Neuronal stem cell (in vitro differentiated cells): ENCODE measurements at places on chromosomes 11 and 22.

GRCh38 chr11:105045676-105046296 is 651 bp upstream of the CARD16 start:
- no peak for DNase-seq

DNA sequence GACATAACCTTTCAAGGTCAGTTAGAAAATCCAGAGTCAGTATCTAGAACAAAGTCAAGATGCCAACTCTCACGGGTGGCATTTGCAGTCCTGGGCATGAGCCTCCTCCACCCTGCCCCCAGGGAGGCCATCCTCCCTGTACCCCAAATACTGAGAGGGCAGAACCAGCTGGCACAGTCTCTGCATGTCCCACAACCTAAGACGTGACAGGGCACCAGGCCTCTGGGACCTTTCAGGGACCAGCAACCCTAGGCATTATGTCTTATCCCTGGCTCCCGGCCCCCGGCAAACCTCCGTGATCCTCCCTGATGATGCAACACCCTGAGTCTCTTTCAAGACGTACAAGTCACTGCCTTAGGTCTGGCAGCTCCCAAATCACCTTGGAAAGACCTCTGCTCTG is 2.0 kb downstream of the MB start:
- no peak for DNase-seq

- DNase-seq, result no peak
Measured at GRCh38 chr11:55854704-55855103, 16.2 kb downstream of the OR5D16 start.

DNA sequence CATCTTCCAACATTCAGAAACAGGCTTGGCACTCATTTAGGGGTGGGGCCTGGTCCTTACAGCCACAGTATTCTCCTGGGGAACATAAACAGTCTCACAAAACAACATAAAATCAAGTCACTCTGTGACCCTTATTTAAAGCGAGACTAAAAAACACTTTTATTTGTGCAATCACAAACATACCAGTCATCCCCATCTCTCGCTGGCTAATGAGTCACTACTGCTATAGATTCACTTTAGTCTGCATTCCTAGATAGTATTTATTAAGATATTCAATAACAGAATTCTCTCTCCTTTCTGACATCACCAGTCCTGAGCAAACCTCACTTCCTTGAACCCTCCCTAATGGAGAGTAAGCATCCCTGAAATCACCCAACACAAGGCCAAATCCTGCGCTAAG is 68.0 kb downstream of the ZBTB44 start:
- DNase-seq, result no peak

DNA sequence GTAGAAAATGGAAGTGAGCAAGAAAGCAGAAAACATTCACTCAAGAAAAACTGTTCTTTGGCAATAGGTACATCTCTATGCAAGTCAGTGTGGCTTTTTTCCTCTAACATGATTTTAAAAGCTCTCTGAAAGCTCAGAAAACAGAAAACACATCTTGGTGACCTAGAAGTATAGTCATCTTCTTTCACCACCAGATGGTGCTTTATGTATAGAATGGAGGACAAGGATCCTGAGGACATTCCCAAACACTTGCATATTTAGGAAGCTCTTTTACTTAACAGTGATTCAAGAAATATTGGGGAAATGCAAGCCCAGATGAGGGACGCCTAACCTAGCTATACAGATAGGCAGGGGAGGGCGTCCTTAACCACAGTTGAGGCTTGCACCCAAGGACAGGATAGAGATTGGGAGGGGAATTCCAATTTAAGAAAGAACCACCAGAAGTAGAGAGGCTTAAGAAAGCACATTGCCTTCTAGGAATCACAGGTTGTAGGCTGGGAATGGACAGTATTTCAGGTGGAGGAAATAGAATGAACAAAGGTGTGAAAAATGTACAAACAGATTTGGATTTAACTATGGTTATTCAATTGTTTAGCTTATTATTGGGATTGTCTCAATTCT is 13.8 kb upstream of the CCDC81 start:
- DNase-seq, result no peak

DNA sequence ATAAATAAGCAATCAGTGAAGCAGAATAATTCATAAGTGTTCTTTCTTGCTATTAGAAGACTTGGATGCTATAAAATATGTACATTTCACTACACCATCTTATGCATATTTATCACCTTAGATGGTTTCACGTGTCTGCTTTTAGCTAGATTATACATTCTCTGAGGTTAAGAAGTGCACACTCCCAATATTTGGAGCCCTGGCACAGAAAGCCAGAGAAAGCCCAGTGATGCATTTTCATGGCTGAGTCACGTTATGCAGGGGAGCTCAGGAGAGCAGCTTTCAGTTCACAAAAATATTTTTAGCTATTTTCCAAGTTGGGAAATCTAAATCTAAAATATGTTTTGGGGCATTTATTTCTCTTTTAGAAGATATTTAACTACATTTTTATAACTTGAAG is 5.1 kb upstream of the TP53AIP1 start:
- no peak for DNase-seq

- no peak for DNase-seq
Measured at GRCh38 chr22:36741968-36742367, 34.0 kb downstream of the IFT27 start.

- no peak for DNase-seq
Measured at GRCh38 chr11:86459682-86460460, 85.2 kb downstream of the CCDC81 start.

DNA sequence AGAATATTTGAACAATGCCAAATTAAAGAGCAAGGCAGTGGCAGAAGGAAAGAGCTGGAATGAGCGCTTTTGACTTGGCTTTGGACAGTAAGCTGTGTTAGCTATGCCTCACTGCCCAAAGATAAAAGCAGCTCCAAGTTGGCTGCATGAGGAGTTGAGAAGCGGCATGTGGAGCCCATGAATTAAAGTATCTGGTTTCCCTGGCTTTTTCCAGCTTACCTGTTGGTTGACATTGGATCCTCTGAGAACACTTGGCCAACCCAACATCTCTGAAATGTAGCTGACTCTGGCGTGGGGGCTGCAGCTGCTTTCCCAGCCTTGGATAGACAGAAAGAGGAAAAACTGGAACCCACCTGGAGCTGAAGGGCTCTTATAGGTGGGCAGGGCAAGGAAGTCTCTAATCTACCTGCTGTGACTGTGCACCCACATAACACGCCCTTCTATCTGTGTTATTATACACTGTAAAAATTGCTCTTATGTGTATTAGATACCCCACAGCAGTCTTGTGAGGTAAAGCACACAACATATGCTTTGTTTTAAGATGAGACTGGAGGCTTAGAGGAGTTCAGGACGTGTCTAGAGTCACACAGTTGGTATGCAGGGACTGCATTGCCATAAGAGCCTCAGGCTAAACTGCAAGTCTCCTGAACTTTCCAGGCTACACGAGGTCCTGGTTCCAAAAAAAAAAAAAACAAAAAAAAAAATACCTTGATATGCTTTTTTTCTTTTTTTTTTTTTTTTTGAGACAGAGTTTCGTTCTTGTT is 5.8 kb downstream of the UBASH3B start:
- DNase-seq, result peak; percentile 23

DNA sequence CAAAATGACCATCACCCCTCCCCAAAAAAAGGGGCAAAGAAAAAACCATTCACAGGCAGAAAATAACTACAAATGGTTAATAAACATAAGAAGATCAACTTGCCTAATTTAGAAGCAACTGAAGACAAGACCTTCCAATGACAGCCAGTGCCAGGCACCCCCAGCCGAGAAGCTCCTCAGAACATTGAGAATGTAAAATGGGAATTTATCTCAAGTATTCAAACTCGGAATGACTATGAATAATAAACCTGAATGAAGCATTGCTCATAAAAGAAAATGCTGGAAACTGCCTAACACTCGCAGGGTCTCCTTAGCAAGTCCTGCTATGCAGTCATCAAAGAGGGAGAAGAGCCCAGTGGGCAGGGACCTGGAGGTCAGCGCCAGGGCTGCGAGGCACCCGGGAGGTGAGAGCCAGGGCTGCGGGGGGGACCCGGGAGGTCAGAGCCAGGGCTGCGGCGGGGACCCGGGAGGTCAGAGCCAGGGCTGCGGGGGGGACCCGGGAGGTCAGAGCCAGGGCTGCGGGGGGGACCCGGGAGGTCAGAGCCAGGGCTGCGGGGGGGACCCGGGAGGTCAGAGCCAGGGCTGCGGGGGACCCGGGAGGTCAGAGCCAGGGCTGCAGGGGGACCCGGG is 23.2 kb upstream of the MOB2 start:
- DNase-seq, result no peak

- no peak for DNase-seq
Measured at GRCh38 chr11:116112087-116112935, 608.1 kb upstream of the CADM1 start.

DNA sequence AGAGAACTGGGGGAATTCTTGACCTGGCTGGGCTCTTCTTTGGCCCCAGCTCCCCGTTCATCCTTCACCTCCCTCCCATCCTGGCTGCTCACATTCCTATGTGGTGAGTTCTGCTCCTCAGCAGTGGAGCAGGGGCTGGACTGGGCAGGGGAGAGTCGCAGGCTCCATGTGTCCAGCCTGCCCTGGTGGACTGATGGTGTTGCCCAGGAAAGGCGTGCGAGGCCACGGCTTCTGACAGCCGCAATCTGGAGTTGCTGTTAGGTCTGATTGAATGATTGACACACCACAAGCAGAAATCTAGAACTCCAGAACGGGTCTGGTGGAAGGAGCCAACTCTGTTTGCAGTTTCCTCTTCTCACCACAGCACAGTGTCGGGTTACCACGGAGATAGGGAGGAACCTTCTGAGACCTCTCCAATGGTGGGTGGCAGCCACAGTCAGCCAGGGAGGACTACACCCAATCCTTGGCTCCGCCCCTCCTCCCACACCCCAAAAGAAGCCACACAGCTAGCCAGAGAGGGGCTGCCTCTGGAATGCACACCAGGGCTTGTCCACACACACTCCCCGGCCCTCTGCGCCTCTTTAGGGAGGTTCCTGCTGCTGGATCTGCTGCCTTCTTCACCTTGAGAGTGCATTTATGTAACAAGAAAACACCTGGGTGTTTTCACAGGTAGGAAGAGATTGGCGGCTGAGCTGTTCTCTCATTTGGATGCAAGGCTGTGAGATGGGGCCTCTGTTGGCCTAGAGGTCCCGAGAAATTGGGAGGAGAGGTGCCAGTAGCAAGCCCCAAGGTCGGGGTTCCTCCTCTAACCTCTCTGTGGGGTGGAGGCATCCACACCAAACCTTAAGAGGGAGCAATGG is 56.4 kb upstream of the CD44 start:
- DNase-seq, result no peak

- DNase-seq, result no peak
Measured at GRCh38 chr11:2518983-2519340, 74.2 kb downstream of the KCNQ1 start.

DNA sequence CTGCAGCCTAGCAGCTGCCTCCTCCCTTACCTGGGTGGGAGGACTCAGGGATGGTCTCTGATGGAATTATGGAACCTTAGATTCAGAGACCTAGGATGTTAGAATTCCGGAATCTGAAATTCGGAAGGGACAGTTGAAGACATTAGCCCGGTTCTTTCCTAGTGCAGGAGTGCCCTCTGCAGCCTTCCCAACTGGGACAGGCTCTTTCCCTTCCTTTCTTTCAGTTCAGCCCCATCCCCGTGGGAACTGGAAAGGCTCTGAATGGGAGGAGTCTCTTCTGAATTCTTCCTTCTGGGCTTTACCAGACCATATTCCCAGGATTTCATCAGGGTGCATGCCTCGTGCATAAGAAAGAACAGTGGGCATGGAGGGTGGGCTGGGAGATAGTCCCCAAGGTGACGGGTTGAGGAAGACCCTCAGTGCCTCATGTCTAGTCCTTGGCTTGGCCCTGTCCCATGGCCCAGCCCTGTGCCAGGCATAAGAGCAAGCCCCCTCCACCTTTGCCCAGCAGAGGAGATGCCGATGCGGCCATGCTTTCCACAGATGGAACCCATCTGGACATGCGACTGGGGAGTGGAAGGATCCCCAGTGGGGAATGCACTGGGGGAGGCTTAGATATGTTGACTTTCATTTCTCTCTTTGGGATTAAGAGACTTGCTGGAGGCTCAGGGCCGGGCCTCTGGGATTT is 14.4 kb downstream of the DNAJB13 start:
- no peak for DNase-seq

GRCh38 chr11:72585762-72586311 is 88.4 kb downstream of the PDE2A start:
- DNase-seq, result peak; percentile 66

DNA sequence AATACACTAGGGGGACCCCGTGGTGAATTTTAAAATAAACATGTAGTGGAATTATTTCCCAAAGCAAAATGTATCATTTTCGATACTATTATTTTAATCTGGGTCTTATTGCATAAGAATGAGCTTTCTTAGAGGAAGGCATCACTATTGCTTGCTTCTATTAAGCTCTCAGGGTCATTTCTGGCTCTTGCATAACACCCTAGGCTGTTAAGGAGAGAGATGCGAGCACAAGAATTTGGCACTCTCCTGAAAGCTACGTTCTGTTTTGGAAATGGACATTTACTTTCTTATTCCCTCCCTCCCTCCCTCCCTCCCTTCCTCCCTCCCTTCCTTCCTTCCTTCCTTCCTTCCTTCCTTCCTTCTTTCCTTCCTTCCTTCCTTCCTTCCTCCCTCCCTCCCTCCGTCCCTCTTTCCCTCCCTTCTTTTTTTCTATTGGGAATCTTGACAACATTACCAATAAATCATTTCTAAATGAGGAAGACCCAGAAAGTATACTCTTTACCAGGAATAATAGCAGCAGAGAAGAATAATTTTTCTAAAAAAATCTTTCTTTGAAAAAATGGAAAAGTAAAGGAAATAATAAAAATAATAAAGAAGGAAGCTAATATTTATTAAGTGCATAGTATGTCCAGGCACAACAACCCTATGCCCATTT is 83.6 kb upstream of the BDNF start:
- DNase-seq, result no peak

DNA sequence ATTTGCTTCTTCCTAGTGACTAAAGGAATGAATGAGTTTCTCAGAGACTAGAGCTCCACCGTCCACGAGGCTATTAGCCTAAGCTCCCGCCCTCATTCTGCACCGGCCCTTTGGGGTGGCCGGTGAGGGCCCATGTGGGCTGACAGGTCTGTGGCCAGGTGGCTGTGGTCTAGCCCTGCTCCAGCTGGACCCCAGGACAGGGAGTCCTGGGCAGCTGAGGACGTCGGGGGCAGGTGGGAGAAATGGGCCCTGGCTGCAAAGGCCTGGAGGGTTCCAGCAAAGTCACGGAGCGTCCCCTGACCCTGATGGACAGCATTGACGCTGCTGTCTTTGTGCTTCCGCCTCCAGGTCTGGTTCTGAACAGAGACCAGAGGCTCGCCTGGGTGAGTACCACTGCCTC is 12.2 kb downstream of the SERHL2 start:
- no peak for DNase-seq

- DNase-seq, result no peak
Measured at GRCh38 chr11:597166-597725, 18.5 kb downstream of the IRF7 start.
